Thoracic aorta endothelial cell (primary cell): ENCODE measurements at places on chromosomes 1 and 21. TPM values are rescaled to one million over a fixed set of nuclear protein-coding genes. Genes with fewer than 3 reads are reported as not detected.

Gene RHBDL2
- total RNA-seq = 0.22 and 0.27 TPM in 2 replicates

Gene TSPEAR
- not detected in 2 replicates for total RNA-seq

Gene KCNJ9
- total RNA-seq = not detected in 2 replicates

Gene CFHR1
- not detected in 2 replicates for total RNA-seq

Gene RNF186
- total RNA-seq = not detected in 2 replicates

Gene LCE3A
- total RNA-seq = not detected in 2 replicates

Gene LAPTM5
- total RNA-seq = 36.0 and 36.3 TPM in 2 replicates

Gene OLIG2
- total RNA-seq = not detected in 2 replicates

Gene TTC39A
- 1.2 and 1.6 TPM in 2 replicates for total RNA-seq

Gene ITLN2
- total RNA-seq = 0.27 TPM in 1 of 2 replicates, not detected in the other

Gene SIPA1L2
- 19.4 and 23.1 TPM in 2 replicates for total RNA-seq

Gene DNM3
- 3.3 and 4.7 TPM in 2 replicates for total RNA-seq

Gene GPR37L1
- total RNA-seq = not detected in 2 replicates

Gene MYOCOS
- total RNA-seq = 0.27 TPM in 1 of 2 replicates, not detected in the other

Gene TLR5
- 0.27 and 0.72 TPM in 2 replicates for total RNA-seq
